ENCODE measurements at places on chromosomes 4 and X.

GRCh38 chr4:185811509-185812364 lies at the start of gene SORBS2:
SORBS2 (minus strand) TSS chr4:185812194; CDS start chr4:185690571, 121,623 bp downstream.
- no peak for DNase-seq

- DNase-seq = no peak
Observed at GRCh38 chr4:86446996-86447395, 87.1 kb upstream of the MAPK10 start.

DNA sequence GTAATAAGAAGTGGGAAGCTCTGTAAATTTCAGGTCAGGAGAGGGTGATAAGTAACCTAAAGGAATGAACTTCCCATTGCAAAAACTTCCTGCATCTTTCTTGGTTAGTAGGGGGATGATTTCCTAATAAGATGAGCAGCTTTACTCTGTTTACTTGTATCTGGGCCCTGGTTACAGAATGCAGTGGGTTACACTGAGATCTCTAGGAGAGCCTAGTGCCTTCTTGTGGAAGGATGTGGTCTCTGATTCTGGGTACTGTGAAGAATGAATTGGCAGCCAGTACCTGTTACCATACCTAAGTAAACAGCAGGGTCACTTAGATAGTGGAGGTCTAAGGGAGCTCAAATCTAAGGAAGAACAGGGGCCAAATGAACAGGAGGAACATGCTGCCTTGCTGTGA lies 320.6 kb downstream of the ARHGAP10 start:
- DNase-seq = no peak

GRCh38 chr4:41791557-41791956 lies 43.0 kb upstream of the PHOX2B start:
- DNase-seq = no peak

DNA sequence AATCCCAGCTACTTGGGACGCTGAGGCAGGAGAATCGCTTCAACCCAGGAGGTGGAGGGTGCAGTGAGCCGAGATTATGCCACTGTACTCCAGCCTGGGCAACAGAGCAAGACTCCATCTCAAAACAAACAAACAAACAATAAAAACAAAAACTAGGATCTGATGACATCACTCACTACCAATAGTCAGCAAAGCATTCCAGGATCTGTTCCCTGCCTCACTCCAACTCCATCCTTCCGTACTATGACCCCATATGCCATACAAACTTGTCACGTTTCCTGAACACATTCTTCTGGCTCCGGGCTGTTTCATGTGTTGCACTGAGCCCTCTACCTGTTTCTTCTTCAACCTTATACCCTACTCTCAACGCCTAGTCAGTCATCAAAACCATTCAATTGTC lies 47.3 kb downstream of the RBM47 start:
- DNase-seq = no peak

- DNase-seq = no peak
Observed at GRCh38 chrX:1781766-1782165, 166.9 kb downstream of the ASMT start.

- DNase-seq = no peak
Observed at GRCh38 chrX:150899191-150899757, 806 bp upstream of the CD99L2 start.

- DNase-seq = no peak
Observed at GRCh38 chrX:150087612-150088011, 149.3 kb upstream of the EOLA2 start.

GRCh38 chr4:6953751-6954380 lies 44.2 kb downstream of the TBC1D14 start:
- DNase-seq = no peak

All from SW 1271 (cell line).